ENCODE measurements at places on chromosomes 3 and 15. TPM values are rescaled to one million over a fixed set of nuclear protein-coding genes. Genes with fewer than 3 reads are reported as not detected.

The MASP1 gene
- total RNA-seq: 9.1 TPM

The ADGRG7 gene
- not detected for total RNA-seq

The ZNF385D gene
- 1.5 TPM for total RNA-seq

The ERC2 gene
- not detected for total RNA-seq

The SENP7 gene
- 3.1 TPM for total RNA-seq

The FOXB1 gene
- total RNA-seq: not detected
